G401 (cell line): ENCODE measurements at places on chromosomes 7 and 10. TPM values are rescaled to one million over a fixed set of nuclear protein-coding genes. Genes with fewer than 3 reads are reported as not detected.

The BLNK gene
- not detected in 2 replicates for total RNA-seq

The RP9 gene
- 16.6 and 27.3 TPM in 2 replicates for total RNA-seq

- peak; percentile 79 for DNase-seq
These were observed 114.6 kb upstream of the SFMBT2 start for GRCh38 chr10:7525314-7526016.

The ATOH7 gene
- 0.37 and 0.92 TPM in 2 replicates for total RNA-seq

GRCh38 chr10:30383356-30383755, 34.3 kb upstream of the MTPAP start:
- no peak for DNase-seq

DNA sequence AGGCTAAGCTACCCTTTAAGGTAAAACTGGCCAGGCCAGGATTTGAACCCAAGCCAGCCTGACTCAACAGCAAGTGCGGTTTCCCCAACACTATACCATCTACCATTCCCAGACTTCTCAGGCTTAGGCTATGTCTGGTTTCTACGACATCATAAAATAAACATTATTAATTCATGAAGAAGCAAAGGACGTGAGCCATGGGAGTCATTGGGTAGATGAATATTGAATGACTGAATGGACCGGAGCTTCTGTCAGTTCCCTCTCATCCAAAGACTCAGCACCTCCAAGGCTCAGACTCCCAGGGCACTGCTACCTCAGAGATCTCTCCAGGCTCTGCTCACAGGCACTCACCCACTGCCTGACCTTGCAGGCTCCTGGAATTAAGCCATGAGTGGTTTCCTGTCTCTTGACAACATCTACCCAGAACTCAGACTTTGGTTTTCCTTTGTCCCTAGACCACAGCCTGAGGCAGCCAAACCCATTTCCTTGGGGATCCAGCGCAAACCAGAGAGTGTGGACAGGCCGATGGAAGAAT, 64.6 kb upstream of the STEAP1B start:
- no peak for DNase-seq
